ENCODE measurements at places on chromosomes 3 and 15. TPM values are rescaled to one million over a fixed set of nuclear protein-coding genes. Genes with fewer than 3 reads are reported as not detected.
A peak's percentile ranks its signal among the peaks of the same experiment; 100 is the strongest.

Gene LAMB2
- total RNA-seq: 230 TPM

Gene GAP43
- total RNA-seq: not detected

- DNase-seq: no peak
Measured at GRCh38 chr3:7075117-7075516, 214.2 kb downstream of the GRM7 start.

DNA sequence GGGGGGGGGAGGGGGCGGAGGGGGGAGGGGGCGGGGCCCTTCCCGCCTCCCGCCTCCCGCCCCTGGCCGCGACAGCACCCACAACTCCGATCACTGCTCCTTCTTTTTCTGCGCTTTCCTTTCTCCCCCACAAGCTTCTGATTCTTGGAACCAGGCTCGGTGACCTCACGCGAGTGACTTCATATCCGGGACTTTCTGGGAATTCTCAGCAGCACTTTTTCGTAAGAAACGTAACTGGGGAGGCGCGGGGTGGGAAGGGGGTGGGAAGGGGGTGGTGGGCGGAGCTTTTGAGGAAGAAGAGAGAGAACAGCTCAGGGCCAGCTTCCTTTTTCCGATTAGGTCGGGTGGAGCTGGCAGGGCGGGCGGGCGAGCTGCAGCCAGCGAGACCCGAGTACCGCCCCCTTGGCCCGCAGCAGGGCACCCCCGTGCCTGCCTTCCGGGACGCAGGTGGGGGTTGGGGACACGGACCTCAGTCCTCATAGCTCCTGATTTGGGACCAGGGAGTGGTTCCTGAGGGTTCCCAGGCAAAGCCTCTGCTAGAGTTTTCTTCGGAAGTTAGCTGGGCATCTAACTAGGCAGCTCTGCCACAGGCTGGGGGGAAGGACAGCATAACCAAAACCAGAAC is 14.6 kb downstream of the XIRP1 start:
- peak; percentile 78 for DNase-seq
